ENCODE measurements at places on chromosomes 11 and 22.

DNA sequence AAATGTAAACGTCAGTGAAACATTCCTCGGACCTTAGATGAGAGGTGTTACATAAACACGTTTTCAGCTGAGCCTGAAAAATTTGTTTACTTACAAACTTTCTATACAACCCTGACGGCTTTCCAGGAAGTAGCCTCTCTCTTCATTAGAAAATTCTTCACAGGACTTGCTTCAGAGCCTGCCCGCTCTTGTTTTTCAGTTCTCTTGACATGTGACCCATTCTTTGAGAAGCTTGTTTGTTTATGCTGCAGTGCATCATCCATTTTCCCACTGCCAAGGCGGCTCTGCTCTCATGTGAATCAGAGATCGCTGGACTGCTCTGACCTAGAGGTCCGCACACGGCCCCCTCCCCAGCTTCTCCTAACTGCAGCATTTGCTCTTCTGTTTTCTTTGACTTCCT, 47.9 kb upstream of the ARHGAP42 start:
- DNase-seq, result no peak

DNA sequence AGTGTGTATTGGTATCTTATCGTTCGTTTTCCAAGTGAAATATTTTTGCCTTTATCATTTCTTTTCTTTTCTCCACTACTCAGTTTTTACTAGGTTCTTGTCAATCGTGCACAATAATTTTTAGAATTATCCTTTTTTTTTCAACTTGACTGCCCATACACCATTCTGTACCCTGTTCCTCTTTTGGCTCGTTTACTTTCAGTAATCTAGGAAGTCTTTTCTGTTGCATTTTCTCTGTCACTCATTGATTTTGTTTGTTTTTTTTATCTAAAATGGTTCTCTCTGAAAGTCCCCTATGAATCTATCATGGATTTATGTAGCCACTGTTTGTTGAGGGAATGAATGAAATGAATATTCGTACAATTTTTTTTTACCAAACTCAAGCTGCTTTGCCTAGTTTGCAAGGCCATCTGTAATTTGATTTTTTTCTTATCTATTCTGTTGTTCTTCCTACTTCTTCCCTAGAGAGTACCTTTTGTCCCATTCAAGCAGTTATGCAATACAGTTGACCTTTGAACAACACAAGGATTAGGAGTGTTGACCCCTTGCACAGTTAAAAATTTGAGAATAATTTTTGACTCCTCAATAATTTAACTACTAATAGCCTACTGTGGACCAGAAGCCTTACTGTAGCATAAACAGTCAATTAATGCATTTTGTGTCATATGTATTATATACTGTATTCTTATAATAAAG, 166.3 kb downstream of the TMEM135 start:
- no peak for DNase-seq

DNA sequence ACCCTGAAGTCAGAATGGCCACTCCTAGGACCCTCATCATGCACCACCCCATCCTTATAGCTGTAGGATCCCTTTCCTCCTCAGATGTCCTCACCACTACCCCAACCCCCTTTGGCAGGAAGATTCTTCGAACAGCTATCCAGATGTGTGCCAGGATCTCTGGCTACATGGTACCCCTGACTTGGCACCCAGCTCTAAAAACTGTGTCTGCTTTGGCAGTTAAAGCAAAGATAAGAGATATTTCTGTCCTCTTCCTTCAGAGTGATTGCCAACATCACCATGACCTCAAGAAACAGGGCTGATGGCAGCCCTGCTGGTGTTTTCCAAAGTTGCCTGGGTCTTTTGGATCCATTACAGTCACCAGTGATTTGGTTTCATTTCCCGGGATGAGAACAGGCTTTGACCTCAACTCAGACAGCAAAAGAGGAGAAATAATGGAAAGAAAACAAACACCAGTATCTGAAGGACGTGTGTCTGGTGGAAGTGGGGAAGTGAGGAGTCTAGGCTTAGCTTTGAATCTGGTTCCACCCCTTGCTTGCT, 4.3 kb upstream of the NRIP3 start:
- no peak for DNase-seq

- DNase-seq, result no peak
Observed at GRCh38 chr11:93082900-93083299, 113.4 kb downstream of the MTNR1B start.

DNA sequence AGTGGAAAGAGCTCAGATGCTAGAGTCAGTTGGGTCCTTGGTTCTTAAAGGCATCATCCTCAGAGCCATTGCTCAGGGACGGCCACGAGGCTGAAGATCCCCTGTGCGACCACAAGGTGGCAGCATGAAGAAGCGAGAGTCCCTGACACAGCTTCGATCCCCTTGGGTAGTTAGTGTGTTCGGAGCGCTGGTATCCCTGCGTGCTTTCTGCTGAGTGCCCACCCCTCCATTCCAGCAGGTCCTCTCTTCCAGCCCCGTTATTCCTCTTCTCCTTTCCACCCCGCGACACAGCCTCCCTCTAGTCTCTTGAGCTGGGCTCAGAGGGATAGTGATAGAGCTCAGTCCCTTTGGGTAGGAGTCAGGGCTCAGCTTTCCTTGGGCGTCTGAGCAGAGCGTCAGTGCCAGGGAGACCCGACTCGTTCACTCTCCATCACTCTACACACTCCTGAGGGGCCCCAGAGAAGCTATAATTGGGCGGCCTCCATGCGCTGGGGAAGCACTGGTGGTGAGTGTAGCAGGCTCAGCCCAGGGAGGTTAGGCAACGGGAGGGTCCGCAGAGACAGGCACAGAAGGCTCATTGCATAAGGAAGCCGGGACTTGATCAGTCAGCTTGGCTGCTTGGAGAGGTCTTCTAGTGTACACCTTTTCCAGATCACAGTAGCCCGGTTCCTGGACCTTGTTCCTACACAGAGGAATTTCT, at the start of gene OR51D1:
TSS of gene OR51D1 (plus strand) at position 516 of the 700 bp plus-strand sequence. CDS start 2,314 bp downstream, outside the sequence.
- no peak for DNase-seq

All from PC-9 (cell line).